Stimulated activated CD4-positive, alpha-beta T cell treated with anti-CD3 and anti-CD28 coated beads, TNF-alpha, amount 100 ng/mL, for 48 hours (primary cell): ENCODE measurements at places on chromosomes 13 and 19.

- DNase-seq: no peak
Observed at GRCh38 chr19:9903336-9903735, 33.0 kb downstream of the OLFM2 start.

- DNase-seq: no peak
Observed at GRCh38 chr19:12936582-12936981, 1.8 kb upstream of the CALR start.

DNA sequence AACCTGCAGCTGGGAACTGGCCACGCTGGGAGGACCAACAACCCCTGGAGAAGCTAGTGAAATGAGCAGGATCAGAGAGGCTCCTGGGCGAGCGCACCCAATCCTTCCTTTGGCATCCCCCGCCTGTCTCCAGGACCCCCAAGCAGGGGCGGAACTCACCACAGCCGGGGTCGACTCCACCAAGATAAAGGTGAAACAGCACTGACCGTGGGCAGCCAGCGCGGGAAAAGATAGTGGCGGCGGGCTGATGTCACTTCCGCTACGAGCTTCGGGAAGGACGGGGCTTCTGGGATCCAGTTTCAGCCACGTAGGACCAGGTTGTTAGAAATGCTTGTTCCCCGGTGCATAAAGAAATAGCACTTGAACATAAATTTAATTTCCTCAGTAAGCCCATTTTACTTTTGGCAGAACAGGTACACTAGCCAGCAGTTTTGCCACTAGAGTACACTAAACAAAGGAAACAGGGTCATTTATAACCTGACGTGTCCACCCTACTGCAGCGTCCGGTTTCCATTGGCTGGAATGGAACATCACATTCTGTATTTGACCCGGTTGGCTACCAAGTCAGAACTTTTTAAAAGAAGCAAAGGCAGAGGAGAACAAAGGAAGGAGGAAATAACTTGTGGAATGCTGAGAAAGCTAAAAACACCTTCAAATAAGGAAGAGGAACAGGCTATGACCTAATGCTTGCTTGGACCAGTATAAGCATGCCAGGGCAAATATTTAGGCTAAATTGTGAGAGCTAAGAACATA is 25.5 kb upstream of the ZNF562 start:
- DNase-seq: no peak

GRCh38 chr13:80586356-80586755 is 245.4 kb upstream of the SPRY2 start:
- DNase-seq: no peak

- no peak for DNase-seq
Observed at GRCh38 chr19:18053576-18054219, 33.0 kb downstream of the IL12RB1 start.

DNA sequence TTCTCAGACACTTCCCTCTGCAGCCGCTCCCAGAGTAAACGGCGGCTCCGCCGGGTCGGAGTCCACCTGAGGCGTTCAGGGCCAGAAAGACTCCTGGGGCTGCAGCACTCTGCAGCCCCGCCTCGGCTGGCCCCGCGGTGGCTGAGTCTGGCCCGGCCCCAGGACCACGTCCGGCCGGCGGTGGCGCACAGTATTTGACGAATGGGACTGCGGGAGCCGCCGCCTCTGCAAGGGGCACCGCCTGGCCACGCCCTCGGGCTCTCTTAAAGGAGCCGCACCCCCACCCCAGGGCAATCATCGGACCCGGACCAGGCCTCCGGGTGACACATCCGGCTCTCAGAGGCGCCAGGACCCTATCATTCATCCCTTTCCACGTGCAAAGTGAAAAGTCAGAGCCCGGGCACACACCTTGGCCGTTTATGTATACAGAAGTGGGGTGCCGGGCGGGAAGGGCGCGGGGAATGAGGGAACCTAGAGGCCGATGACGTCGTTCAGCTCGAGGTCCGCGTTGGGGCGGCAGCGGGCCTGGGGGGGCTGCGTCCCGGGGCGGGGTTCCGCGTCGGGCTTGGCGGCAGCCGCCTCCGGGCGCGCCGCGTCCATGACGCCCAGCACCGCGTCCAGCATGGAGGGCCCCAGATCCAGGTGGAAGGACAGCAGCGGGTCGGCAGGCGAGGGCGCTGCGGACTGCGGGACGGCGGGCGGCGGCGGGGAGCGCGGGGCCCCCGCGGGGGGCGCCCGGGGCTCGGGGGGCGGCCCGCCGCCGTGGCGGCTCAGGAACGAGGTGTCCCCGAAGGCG is 1.2 kb upstream of the LENG9 start:
- DNase-seq: peak; percentile 83

DNA sequence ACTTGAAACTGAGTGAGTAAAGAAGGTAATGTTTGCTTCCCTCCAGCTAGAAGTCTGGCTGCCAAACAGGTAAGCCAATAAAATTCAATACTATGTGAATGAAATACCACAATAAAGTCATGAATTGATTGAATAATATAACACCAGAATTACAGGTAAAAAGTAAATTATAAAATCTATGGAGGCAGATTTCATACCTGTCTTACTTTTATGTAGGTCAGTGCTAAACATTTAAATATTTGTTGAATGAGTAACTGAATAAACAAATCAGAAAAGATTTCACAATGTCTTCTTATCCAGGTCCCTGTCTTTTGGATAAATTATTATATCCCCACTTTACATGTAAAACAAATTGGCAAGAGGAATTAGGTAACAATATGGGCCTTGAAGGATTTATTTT is 62.7 kb downstream of the MICU2 start:
- no peak for DNase-seq

DNA sequence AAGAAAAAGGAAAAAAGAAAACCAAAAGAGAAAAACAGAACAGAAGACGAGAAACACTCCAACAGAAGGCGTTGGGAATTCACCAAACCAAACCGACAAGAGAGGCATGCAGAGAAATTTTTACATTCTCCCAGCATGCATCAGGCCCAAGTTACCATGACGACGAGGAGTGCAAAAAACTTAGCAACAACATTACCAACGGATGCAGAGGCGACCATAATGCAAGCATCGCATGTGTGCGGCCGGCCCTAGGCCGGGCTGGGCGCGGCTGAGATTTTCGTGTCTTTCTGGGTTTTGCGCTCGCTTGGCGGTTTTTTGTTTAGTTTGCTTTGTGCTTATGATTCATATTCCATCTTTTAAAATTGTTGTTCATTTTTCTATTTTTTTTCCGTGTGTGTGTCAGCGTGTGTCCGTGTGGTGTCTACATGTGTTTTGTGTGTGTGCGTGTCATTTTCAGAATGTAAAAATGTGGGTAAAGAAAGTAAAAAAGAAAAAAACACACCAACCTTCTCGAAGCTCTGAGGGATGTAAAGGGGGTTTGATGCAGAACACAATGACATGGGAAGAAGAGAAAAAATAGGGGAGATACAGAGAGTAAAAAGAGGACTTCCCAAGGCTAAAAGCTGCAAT is 84.9 kb downstream of the PTPRS start:
- no peak for DNase-seq

GRCh38 chr19:27962264-27962663 is 1250.7 kb downstream of the UQCRFS1 start:
- DNase-seq: no peak

- no peak for DNase-seq
Observed at GRCh38 chr13:114268344-114269280, 12.8 kb upstream of the UPF3A start.

DNA sequence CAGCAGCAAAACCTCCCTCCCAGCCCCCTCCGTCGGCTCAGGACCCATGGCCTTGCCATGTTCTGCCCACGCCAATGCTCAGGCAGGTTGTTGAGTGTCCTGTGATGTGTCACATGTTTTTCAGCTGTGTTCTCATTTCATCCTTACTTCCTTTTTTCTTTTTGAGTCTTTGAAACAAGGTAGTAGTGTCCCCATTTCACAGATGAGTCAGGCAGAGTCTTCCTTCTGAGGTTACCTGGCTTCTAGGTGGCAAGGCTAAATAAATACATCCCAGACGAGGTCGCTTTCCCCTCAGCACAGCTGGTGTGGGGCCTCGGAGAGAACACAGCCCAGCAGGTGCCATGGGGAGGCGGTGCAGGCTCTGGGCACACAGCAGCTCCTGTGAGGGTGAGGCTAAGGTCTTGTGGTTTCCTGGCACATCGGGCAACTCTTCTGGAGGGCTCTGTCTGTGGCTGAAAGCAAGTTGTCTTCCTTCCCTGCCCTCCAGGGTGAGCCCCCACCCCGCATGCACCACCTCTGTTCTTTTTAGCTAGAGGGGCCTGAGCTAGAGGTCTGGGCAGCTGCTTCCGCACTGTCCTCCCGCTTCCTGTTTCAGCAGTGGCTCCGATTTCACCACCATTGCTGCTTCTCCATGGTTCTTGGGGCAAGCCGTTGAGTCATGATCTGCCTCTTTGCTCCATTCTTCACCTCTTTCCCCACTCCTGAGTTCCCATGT is 15.1 kb downstream of the PRAM1 start:
- DNase-seq: peak; percentile 69

DNA sequence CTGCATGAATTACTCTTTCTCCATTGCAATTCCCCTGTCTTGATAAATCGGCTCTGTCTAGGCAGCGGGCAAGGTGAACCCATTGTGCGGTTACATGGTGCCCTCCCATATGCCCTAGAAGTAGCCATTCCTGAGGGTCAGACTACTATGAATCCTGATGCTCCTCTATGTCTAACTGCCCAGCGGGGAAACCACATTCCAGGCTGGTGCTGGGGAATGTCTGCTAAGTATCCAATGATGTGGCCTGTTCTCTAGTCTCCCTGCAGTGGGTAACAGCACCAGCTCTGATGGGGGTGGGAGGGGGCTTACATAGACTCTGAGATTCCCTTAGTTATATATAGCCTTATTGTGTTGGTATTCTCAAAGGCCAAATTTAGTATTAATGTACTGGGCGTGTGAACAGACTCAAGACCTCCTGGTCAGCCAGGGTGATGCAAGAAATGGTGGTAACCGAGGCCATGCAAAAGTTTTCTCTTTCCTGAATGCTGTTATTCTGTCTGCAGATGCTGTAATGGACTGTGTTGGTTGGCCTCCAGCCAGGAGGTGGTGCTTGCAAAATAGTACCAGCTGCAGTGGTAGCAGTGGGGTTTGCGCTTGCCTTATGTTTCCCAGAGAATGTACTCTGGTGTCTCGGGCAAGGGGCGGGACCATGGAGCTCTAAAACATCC is 564.8 kb upstream of the SLITRK1 start:
- DNase-seq: no peak

GRCh38 chr13:41699759-41700158 is 242.4 kb downstream of the RGCC start:
- no peak for DNase-seq

GRCh38 chr19:57682226-57682766 is 519 bp downstream of the ZNF551 start:
- DNase-seq: no peak

GRCh38 chr19:41321600-41322270 is 11.8 kb downstream of the CCDC97 start:
- DNase-seq: no peak

DNA sequence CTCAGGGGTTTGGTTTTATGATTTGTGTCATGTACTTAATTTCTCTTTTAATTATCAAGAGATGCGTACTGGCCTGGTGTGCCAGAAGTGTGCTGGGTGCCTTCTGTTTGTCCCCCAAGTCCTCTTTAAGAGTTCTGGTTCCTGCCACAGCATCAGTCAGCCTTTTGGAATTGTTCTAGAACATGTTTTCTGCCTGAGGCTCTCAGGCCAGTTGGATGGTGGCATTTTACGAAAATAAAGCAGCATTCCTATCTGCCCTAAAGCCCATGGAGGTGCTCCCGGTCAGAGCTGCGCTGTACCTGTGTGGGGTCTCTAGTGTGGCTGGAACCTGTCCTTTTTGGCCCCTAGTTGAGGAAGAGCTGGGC is 54.1 kb downstream of the TSSK6 start:
- DNase-seq: no peak

- DNase-seq: no peak
Observed at GRCh38 chr19:4504891-4505569, 13.3 kb downstream of the PLIN4 start.

DNA sequence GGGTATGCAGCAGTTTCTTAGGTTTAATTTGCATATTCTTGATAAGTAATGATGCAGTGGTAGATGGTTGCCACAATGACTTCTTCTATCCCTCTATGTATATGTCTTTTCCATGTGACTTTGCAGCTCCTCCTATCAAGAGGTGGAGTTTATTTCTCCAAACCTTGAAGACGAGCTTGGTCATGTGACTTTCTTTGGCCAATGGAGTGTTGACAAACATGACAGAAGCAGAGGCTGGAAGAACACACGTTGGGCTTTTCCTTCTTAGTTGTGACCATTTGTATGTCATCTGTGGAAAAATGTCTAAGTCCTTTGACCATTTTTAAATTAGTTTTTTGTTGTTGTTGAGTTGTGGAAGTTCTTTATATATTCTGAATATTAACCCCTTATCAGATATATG is 32.3 kb downstream of the ZNF333 start:
- DNase-seq: no peak

- DNase-seq: no peak
Observed at GRCh38 chr13:110886870-110887596, 27.8 kb downstream of the ANKRD10 start.

GRCh38 chr13:44309794-44310757 is 63.5 kb upstream of the SERP2 start:
- no peak for DNase-seq

DNA sequence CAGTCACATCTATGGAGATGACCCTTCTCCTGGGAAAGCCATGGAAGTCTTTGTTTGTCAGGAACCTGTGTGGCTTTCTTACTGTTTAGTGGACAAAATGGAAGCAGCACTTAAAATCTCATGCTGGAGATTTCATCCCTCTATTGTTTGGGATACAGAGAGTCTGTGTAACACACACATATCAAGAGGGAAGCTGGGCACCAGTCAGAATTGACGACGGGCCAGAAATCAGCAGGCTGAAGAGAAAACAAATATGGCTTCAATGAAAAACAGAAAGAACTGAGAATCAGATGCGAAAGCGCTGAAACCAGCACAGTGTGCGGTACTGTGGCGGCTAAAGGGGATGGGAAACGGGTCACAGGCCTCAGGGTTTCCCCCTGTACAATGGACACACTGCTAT is 72.2 kb upstream of the WASF3 start:
- DNase-seq: no peak

- DNase-seq: no peak
Observed at GRCh38 chr13:88103824-88104223, 432.7 kb downstream of the SLITRK5 start.

DNA sequence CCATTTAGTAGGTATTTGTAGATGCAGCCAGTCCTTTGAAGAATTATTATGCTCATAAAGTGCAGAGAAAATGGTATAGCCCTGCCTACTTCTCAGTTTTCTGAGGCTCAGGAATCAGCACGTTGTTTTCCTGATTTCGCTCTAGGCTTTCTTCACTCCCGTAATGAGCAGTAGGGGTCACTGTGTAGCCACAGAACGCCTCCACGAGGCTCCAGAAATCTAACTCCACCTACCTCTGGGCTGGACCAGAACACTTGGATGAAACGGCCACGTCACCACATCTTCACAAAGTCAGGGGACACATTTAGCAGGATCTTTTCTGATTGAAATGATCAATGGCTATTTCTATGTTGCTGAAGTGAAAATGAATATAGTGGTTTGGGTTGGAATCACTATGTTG is 49.8 kb upstream of the GTF3A start:
- DNase-seq: peak; percentile 26

- DNase-seq: no peak
Observed at GRCh38 chr13:31072041-31072440, 89.7 kb downstream of the HSPH1 start.

- DNase-seq: no peak
Observed at GRCh38 chr13:33249066-33249465, 36.5 kb downstream of the STARD13 start.
